ENCODE measurements at places on chromosomes 13 and 19. TPM values are rescaled to one million over a fixed set of nuclear protein-coding genes. Genes with fewer than 3 reads are reported as not detected.
A peak's percentile ranks its signal among the peaks of the same experiment; 100 is the strongest.

- DNase-seq = no peak
Measured at GRCh38 chr19:38742296-38742695, 2.0 kb downstream of the CAPN12 start.

DNA sequence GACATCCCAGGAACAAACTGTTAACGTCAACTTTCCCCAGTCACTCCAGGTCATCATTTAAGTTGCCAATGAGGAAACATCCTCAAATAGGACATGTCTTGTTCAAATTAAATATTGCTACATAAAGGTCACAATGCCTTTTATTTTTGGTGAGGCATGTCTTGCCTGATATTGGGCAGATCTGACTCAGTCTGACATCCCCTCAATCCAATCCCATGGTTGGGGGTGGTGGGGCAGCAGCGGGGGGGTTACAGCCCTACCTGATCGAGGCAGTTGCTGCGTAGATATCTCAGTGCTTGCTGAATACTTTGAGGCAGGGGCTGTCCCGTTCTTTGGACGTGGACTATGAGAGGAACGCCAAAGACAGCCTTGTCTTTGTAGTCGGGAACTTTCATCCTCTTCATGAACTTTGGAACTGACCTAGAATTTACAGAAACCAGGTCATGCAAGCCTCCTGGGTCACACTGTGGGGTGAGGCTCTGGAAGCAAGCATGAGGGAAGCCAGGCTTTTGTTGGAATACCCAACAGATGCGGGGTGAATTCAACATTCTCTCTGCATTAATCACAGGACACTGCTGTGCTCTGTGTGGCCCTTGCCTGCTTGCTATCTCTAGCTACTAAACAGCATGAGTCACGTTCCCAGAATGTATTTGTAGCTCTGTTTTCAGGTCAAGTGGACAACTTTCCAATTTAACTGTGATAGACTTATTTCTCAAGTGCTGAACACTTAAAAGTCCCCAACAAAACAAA lies 109.8 kb downstream of the KL start:
- DNase-seq = peak; percentile 99

GRCh38 chr13:48648446-48648845 lies 5.3 kb upstream of the CYSLTR2 start:
- DNase-seq = no peak

F10 gene
- total RNA-seq = 1.1 TPM

- DNase-seq = peak; percentile 37
Measured at GRCh38 chr19:31119951-31120690, 229.1 kb downstream of the TSHZ3 start.

GRCh38 chr19:12937093-12937926 lies 1.1 kb upstream of the CALR start:
- DNase-seq = no peak

DNA sequence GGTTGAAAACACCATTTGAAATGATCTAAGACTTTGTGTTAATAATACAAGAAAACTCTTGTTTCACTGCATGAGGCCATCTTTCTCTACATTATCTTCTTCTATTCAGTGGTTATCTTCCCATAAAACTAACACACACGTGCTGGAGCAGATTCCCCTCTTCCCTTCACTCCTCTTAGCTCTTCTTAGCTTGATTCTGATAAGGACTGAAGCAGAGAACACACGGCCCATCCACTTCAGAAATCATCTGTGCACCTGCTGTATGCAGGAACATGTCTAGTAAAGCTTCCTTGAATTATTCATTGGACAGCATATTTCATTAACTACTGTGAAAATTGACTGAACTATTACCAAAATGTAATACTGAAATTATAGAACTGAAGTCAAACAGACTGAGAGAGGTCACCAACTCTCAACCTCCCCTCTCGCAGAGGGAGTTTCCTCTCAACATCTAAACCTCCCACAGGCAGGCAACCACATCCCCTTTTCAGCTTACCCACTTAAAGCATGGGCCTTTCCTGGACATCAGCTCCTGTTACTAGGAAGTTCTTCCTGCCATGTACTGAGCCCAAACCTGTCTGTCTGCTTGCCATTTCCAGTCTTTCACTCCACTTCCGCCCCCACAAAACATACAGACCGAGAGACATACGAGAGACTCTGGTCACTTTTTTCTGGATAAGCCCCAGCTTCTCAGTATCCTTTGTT lies 113.9 kb downstream of the CRYL1 start:
- no peak for DNase-seq

- no peak for DNase-seq
Measured at GRCh38 chr19:44702551-44703176, 3.7 kb downstream of the CEACAM16 start.

GRCh38 chr13:36363366-36363863 lies 17.2 kb upstream of the SPART start:
- DNase-seq = no peak

OR7D2 gene
- 0.17 TPM for total RNA-seq

DNA sequence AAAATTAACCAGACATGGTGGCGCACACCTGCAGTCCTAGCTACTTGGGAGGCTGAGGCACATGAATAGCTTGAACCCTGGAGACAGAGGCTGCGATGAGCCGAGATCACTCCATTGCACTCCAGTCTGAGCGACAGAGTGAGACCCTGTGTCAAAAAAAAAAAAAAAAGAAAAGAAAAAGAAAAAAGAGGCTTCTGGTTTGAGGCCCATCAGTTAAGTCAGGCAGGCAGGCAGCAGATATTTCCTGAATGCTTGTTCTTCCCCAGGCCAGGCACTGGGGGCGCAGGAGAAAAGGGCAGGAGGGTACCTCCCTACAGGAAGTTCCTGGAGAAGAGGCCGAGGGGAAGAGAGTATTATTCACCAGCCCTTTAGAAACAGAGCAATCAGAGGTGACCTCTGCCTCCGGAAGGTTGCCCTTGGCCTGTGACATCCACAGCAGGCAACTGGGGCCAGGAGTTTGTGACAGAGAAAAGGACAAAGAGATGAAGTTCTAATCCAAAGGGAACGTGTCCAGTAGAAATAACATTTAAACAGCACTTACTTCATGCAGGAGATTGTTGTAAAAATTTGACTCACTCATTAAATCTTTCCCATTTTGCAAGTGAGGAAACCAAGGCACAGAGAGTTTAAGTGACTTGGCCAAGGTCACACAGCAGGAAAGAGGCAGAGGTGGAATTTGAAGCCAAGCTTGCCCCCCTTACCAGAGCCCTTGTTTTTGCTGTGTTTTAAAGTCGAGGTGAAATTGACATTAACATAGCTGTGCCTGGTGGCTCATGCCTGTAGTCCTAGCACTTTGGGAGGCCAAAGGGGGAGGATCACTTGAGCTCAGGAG lies 4.3 kb upstream of the RLN3 start:
- DNase-seq = peak; percentile 20

DNA sequence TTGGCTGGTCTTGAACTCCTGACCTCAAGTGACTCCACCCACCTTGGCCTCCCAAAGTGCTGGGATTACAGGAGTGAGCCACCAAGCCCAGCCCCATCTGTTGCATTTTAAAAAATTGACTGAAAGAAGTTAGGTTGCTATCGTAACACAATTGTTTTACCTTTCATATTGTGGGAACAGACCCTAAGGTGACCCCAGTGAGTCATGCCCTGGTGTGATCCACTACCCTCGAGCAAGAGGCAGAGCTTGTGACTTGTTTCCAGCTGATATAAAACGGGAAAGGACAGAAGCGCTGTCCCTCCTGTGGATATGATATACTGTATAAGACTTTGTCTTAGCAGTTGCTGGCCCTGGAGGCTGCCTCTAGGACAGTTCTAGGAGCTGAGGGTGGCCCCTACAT lies 308.6 kb downstream of the HS6ST3 start:
- no peak for DNase-seq

- DNase-seq = no peak
Measured at GRCh38 chr19:19262190-19263057, 10.7 kb downstream of the TM6SF2 start.

- no peak for DNase-seq
Measured at GRCh38 chr19:2180881-2181632, 17.3 kb downstream of the DOT1L start.

DNA sequence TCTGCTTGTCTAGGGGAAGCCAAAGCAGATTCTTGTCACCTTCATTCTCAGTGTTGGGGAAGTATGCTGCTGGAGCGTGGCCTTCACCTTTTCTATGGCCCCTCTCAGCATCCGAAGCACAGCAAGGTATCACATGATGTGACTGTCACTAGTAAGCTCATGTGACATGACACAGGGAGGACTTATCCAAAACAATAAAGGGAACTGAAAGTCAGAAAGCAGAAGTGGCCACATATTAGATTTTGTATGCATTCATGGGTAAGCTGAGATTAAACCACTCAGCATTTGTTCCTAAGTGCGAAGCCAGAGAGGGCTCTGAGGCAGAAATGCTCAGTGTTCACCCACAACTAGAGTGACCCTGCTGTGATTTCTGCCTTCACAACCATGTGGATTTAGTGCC lies 72.8 kb upstream of the PCDH8 start:
- no peak for DNase-seq

ZNF888 gene
- total RNA-seq = 0.92 TPM

- DNase-seq = no peak
Measured at GRCh38 chr13:33015791-33016323, 366 bp upstream of the KL start.

Measured in LHCN-M2 (cell line).